Mammary microvascular endothelial cell (primary cell): ENCODE measurements at places on chromosomes 16 and 17. TPM values are rescaled to one million over a fixed set of nuclear protein-coding genes. Genes with fewer than 3 reads are reported as not detected.

SLFN14 gene
- not detected in 2 replicates for total RNA-seq

KLHDC4 gene
- total RNA-seq: 9.2 and 11.9 TPM in 2 replicates

SLC16A13 gene
- 5.2 and 5.7 TPM in 2 replicates for total RNA-seq

RAB26 gene
- total RNA-seq: 0.13 and 1.3 TPM in 2 replicates

KRT28 gene
- total RNA-seq: not detected in 2 replicates

PMP22 gene
- total RNA-seq: 159 and 161 TPM in 2 replicates

CCL7 gene
- not detected in 2 replicates for total RNA-seq

KCTD19 gene
- total RNA-seq: under 0.01 TPM in 1 of 2 replicates, not detected in the other

HOXB6 gene
- total RNA-seq: 39.8 and 43.2 TPM in 2 replicates

SYNGR3 gene
- 0.25 and 0.87 TPM in 2 replicates for total RNA-seq

HS3ST3B1 gene
- total RNA-seq: 0.44 and 0.47 TPM in 2 replicates

IGF2BP1 gene
- total RNA-seq: 0.20 and 0.30 TPM in 2 replicates

PYY gene
- total RNA-seq: not detected in 2 replicates

KRT26 gene
- total RNA-seq: not detected in 2 replicates

ZNF423 gene
- total RNA-seq: 2.5 and 3.1 TPM in 2 replicates

FBXW10B gene
- 0.15 and 0.27 TPM in 2 replicates for total RNA-seq

KRT12 gene
- not detected in 2 replicates for total RNA-seq

GRAPL gene
- total RNA-seq: 13.8 and 14.4 TPM in 2 replicates

ITGA2B gene
- 0.39 TPM in 1 of 2 replicates, not detected in the other for total RNA-seq

ARHGAP44 gene
- 0.27 and 0.39 TPM in 2 replicates for total RNA-seq

EEF2KMT gene
- 16.0 and 21.0 TPM in 2 replicates for total RNA-seq

CACNA1H gene
- total RNA-seq: not detected in 2 replicates

GPR139 gene
- total RNA-seq: not detected in 2 replicates

VWA3A gene
- not detected in 2 replicates for total RNA-seq

P3H4 gene
- 28.8 and 30.7 TPM in 2 replicates for total RNA-seq

EVPLL gene
- not detected in 2 replicates for total RNA-seq

CCDC144A gene
- 0.15 and 1.2 TPM in 2 replicates for total RNA-seq

CRHR1 gene
- not detected in 2 replicates for total RNA-seq

TBX4 gene
- total RNA-seq: not detected in 2 replicates

MLKL gene
- total RNA-seq: 37.5 and 38.4 TPM in 2 replicates

PARN gene
- total RNA-seq: 20.4 and 26.2 TPM in 2 replicates

CACNG1 gene
- not detected in 2 replicates for total RNA-seq
